ENCODE measurements at places on chromosomes 5 and 9.

DNA sequence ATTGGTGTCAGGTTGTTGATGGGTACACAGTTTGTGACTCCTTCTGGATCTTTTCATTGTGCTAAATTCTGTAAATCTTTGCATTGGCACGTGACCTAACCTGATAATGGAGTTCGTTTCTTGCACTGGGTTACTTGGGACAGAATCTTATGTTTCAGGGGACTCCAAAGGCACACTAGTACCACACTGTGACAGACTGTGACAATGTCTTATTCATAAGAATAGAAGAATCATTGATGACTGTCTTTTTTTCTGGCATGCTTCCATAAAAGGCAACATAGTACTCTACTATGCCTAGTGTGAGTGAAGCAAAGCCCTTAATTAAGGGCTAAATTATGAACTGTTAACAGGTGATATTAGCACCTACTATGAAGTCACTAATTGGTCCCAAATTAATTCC, 35.4 kb upstream of the RICTOR start:
- no peak for DNase-seq

GRCh38 chr5:75736273-75736672, 19.0 kb upstream of the POC5 start:
- no peak for DNase-seq

GRCh38 chr5:77182367-77182766, 28.1 kb upstream of the PDE8B start:
- no peak for DNase-seq

DNA sequence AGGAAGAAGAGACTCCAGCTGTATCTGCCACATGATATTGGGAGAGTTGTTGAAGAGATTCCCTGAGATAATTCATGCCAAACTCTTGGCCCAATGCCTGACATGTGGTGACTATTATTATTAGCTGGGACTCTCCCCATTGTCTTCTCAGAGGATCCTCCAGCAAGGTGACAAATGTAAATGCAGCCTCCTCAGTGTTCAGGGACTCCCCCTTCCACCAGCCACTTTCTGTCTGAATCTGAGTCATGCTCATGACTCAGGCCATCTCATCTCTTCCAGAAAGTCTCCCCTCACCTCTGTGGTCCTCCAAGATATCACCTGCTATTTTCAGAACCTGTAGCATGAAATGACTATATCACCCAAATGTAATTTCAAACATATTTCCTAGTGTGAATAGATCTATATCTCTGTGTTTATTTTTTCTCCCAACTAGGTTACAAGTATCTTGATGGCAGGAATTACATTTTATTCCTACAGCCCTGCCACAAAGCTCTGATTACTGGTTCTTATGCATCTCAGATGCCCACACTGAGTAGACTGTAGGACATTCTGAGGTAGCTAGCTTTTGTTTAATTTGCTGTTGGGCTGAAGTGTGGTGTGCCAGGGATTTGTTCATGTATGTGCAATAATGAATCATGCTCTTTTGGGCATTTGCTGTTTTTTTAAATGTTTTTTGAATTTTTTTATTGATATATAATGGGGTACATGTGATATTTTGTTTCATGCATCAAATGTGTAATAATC, 126.6 kb upstream of the IL12B start:
- peak; percentile 86 for DNase-seq

DNA sequence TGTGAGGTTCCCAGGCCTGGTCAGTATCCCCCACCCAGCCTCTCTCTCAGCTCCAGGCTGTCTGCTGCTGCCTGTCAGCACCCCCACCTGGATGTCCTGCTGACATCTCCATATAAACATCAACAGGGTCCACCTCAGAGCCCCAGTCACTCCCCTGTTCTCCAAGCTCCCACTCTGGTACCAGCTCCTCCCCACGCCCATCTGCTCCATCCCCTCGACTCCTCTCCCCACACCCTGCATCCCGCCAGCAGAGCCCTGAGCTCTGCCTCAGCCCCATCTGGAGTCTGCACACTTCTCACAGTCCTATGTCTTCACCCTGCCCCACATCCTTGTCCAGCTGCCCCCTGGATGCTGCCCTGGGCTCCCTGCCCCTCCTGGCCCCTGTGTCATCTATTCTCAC, 67.7 kb upstream of the LRRTM2 start:
- no peak for DNase-seq

DNA sequence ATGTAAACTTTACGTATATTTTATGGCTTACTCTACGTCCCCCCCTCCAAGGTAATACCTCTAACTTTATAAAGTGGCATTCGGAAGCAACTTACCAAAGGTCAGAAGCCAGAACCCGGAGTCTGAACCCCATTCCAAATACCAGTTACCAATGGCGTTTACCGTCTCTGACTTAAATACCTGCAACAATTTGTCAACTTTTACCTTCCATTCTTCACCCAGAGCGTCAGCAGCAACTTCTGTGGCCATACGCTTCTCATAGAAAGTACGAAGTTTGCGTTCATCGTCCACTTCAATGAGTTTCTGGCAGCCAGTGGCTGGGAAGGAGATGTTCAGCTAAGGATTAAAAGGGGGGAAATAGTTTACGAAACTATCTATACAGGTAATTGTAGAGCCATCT, 753 bp downstream of the RPS6 start:
- DNase-seq: no peak

DNA sequence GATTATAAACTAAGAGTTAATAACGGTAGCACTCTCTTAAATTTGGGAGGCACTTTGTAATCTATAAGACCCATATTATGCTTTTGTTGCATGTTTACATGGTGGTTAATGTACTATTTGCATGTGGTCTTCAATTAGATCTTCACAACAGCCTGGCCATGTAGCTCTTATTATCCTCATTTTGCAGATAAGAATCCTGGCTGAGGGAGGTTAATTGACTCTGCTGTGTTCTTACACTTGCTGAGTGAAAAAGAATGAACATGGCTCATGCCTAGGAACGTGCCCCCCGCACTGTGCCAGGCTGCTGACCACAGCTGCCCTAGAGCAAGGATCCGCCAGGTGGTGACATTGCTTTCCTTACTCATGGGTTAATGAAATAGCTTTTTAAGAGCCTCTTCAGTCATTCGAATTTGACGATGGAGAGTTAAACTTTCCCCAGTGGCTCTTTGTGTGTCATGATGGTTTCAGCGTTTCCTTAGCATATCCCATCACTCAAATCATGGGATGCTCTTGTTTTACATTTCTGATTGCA, 97.9 kb downstream of the CDH6 start:
- DNase-seq: no peak

GRCh38 chr5:142199388-142199787, 90.8 kb downstream of the NDFIP1 start:
- DNase-seq: no peak

DNA sequence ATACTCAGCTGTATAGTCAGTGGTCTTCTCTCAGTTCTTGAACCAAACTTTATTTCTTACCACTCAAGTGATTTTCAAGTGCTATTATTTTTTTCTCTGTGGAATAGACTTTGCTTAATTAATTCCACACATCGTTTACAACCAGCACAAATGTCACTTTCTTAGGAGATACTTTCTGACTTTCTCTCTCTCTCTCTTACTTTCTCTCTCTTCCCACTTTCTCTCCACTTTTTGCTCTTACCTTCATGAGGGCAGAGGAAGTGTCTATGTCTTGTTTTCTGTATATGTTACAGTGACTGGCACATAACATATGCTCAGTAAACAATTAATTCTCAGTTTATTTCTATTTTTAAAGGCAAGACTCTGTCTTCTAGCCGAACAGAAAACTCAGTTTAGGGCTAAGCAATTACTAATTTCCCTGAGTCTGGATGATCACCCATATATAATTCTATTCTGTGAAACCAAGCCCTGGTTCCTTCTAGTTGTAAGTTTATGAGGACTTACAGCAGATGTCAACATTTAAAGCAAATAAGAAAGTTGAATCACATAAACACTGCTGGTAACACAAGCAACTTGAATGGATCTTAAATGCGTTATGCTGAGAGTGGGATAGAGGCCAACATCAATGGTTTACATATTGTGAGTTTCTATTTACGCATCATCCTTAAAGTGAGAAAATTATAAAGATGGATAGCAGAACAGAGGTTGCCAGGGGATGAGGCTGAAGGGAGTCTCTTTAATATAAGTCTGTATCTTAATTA, 791.4 kb downstream of the MTRR start:
- no peak for DNase-seq

- DNase-seq: no peak
Observed at GRCh38 chr5:168695301-168695835, 116.2 kb upstream of the PANK3 start.

DNA sequence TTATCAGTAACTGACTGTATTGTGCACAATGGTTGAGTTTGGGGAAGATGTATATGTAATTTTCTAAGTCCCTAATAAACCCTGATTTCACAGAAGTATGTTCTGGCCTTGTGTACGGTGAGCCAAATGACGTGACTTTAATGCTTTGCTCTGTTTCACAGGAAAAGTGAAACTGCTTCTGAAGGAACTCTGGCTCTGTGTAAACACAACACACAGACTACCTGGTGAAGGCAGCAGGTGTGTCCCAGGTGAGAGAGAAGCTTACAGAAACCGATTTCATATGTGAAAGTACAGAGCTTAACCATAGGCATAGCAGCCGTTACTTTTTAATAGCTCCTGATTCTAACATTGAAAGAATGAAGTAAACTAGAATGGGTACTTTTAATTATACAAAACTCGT, 31.9 kb downstream of the ICE1 start:
- no peak for DNase-seq

DNA sequence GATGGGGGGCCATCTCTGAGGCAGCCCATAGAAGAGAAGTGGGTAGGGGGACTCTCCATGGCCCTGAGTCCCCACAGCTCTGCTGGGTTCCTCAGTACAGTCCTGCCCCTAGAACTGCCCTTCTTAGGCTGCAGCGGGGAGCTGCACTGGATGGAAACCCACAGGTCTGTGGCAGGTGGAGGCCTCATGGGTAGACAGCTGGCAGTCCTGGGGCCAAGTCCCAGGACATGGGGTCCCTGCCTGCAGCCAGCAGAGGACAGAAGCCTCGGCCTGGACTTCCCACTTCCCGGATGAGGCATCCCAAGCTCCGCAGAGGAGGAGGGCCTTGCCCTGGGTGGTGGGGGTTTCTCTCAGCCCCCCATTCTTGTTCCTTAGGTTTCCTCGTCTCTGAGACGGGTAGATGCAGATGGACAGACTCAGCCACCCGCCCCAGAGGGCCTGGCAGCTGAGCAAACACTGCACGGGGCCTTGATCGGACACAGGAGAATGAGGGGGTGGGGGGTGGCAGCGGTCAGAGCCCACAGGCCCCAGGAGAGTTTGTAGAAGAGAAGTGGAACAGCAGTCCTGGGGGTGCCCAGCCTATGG, 153.8 kb downstream of the C9orf50 start:
- DNase-seq: no peak

DNA sequence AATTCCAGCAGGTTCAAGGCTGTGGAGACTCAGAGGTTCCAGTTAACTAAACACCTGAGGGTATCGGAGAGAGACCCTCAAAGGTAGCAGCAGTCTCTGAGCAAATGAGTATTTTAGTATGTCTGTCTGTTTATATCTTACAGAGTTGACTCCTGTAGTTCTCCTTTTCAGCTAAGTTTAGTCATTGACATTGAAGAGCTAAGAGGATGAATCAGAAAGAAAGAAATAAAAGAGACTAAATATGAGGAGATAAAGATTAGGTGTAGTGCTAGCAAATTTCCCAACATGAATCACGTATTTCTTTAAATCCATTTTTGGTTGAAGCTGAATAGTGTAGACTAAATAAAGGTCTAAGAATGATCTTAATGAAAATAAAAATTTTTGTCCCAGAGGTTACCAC, 474.0 kb upstream of the RGMB start:
- no peak for DNase-seq

DNA sequence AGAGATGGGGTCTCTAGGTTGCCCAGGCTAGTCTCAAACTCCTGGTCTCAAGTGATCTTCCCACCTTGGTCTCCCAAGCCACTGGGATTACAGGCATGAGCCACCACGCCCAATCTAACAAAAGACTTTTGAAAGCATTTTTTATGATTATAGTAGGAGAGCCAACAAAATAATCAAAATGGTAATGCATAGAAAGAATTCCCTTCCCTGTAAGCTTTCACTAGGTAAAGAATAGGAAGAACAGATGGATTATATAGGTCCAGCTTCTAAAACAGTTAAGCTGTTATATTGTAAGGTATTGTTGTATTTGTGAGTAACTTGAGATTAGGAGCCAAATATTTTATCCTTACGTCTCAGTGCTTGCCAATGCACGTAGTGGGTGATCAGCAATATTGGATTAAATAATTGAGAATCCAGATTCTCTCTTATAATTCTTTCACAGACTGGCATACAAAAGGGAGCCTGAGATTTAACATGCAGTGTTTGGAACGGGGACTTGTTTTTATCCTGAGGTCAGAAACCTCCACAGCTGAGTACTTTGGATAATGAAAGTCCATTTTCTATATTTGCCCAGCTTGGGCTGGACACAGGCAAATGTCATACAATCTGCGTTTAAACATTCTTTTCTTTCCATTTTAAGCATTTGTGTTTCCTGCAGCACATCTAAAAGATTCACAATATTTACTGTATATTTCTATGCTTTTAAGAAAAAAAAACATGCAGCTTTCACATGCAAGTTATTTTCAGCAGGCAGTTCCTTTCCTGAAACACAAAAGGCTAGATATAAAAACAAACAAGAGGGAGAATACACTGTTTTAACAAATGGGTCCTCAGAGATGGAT, 238.4 kb downstream of the ARRDC3 start:
- no peak for DNase-seq

DNA sequence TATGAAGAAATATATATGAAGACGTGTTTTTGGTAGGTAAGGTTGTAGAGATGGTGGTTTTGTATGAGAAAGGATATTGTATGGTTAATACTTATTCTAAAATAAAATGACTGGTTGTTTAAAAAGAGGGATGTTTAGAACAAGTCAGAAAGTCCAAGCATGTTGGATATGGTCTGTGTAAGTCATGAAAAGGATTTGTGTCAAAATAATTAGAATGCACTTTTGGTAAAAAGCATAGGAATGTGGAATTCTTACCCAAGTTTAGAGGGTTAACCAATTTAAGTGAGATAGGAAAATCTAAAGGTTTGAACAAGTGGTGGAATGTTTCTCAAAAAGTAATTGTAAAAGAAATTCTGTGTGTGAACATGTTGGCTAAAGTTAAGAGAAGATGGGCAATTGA, 1556.5 kb upstream of the C9orf72 start:
- no peak for DNase-seq

DNA sequence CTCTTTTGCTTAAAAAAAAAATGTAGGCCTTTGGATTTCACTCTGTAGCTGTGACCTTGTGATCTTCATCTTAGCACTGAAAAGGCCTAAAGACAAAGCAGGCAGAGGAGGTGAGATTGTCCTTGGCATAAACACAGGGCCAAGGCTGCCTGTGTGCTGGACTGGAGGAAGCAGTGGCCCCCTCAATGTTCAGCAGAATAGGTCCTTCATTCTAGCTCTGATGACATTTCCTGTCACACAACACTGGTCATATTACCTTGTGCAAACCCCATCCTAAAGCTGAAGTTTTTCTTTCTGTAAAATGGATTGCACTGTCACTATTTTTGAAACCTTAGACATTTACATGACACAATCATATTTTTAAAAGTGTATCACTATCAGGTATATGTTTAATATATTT, 147.4 kb downstream of the INSYN2B start:
- no peak for DNase-seq

- no peak for DNase-seq
Observed at GRCh38 chr9:11374926-11375325, 762.1 kb upstream of the PTPRD start.

Measured in GM12864 (cell line).